Dermis microvascular lymphatic vessel endothelial cell (primary cell): ENCODE measurements at places on chromosomes 3 and 15.

GRCh38 chr15:93029214-93029835 lies 59.7 kb downstream of the RGMA start:
- DNase-seq, result no peak

GRCh38 chr3:182837855-182838454 lies 44.7 kb downstream of the ATP11B start:
- peak; percentile 60 for DNase-seq

DNA sequence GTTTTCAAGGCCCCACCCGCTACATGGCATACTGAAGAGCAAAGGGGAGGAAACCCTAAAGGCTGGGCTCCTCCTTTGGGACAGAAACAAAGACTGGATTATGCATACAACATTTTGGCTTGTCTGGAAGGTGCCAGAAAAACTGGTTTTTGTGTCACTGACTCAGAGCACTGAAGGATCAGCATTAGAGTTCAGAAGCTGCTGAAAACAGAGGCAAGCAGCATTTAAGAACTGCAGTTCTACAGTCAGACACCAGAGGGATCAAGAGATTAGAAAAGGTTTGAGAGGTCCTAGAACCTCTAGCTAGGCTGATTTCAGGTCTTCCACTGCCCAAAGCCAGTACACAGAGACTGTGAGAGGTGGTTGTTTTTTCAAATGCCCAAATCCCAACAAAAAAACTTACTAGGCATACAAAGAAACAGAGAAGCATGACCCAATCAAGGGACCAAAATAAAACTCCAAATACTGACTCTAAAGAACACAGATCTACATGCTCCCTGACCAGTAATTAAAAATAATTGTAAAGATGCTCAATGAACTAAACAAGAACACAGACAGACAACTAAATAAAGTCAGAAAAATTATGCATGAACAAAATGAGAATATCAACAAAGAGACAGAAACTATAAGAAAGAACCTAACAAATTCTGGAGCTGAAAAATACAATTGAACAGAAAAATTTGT lies 91.2 kb downstream of the SENP2 start:
- DNase-seq, result peak; percentile 83

DNA sequence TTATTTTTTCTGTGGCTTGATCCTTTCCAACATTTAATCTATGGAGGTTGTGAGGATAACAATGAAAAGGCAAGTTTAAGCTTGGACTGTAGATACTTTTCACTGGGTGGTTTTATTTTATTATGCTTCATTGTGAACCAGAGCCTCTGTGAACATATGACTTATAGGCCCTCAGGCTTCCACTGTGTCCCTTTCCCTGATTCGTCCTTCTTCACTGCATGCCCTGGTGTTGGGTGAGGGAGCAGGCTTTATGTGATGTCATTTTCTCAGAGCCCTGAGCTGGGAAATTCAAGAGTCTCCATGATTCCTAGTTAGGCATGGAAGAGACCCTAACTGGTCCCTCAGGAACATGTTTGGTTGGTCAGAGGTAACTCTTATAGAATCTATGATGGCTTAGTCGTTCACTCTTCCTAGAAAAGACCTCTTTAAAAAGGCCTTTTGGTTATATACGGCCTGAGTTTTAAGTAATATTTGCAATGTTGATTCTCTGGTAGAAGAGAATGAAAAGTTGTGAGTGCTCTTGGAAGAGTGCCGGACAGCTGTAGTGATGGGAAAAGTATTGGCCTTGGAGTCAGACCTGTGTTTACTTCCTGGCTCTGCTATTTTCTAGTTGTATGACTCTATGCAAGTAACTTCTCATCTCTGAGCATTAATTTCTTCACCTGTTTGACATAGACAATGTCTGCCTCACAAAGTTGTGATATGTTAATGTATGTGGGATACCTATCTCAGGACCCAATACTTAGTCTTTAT lies 168.4 kb downstream of the LPP start:
- DNase-seq, result no peak

DNA sequence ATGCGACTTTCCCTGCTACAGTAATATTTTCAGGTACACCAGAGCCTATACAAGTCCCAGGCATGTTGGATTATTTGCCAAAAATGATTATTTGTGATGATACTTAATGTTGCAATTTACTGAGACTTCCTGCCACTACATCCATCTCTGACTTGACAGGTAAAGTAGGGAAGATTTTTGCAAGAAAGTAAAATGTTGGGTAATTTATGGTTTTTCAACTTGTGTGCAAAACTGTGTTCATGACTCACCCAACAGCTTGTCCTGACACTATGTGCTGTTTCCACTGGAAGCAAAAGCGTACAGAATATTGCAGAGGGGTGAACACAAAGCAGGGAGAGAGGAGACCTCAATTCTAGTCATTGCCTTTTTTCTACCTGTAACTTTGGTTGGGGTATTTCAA lies 5.4 kb upstream of the CRBN start:
- DNase-seq, result no peak

DNA sequence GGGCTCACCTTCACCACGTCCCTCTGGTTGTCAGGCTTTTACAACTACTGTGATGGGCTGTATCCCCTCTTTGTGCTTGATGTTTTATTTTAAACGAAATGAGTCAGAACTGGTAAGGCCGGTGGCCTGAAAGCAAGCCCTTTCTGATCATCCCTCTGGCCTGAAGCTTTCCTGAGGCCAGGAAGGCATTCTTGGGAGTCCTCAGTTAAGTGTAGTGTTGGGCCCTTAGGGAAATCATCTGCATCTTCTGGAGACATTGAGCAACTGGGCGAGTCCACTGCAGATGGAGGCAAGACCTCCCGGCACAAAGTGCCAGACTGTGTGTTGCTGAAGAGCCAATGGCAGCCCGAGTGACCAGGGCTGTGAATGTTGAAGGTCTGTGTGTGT lies 33.0 kb upstream of the AMOTL2 start:
- DNase-seq, result no peak

DNA sequence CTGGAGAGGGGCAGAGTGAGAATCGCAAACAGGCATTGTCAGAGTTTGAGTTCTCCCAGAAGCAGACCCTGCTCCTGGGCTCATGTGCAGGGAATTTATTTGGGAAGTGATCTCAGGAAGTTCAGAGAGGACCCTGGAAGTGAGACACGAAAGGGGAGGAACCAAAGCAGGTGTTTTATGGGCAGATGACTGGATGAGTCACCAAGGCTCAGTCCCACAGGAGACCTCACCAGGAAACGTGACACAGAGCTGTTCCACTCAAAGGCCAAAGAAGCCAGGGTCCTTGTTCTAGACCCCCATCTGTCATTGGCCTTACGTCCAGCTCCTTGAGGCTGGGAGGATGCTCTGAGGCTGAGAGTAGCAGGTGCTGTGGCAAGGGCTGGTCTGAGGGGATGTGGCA lies 43.4 kb upstream of the SEC22A start:
- peak; percentile 23 for DNase-seq

DNA sequence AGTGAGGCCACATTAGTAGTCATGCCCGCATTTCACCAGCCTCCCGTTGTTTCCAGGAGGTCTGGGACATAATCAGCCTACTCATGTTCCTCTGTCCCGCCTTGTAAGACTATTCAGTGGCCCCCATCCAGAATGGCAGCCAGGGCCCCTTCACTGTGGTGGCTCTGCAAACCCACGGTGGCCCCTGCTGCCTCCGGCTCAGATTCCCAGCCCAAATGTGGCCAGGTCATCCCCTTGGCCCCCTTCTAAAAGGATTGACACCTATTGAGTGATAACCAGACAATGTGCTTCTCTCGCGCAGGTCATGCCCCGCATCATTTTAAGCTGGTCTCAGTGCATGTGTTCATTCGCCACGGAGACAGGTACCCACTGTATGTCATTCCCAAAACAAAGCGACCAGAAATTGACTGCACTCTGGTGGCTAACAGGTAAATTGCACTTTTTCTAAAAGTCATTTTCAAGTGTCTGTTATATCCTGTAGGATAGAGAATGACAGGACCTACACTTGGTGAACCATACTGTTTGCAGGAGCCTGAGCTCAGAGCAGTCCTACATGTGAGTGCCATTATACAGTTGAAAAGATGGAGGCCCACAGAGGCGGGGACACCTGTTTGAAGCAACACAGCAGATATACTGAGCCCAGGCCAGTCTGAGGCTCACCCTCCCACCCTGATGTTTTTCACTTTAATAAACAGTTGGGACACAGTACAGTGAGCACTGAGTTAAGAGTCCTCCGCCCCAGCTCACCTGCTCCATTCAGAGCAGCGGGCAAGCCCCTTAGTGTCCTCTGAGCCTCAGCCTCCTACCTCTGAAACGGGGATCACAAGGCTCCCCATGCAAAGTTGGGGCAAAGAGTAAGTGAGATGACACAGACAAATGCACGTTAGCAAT lies 47.7 kb downstream of the PXYLP1 start:
- DNase-seq, result peak; percentile 18

DNA sequence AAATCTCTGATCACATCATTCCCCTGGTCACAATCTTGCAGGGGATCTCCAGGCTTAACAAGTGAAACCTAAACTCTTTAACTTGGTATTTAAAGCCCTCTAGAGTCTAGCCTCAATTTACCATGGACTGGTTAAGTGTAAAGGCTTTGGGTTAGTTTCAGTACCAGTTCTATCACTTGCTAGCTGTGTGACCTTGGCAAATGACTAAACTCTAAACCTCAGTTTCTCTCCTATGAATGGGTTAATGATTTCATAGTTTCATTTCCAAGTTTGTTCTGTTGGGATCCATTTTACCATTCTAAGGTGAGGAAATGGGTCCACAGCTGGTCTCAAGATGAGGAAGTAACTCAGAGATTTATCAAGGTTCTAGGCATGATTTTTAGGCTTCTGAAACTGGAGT lies 38.8 kb upstream of the TIMP4 start:
- no peak for DNase-seq

GRCh38 chr15:88637841-88638625 lies 783 bp upstream of the ISG20 start:
- DNase-seq, result no peak

GRCh38 chr3:77546246-77546645 lies 506.3 kb downstream of the ROBO2 start:
- DNase-seq, result no peak

GRCh38 chr15:75994220-75994619 lies 18.0 kb downstream of the NRG4 start:
- DNase-seq, result no peak

GRCh38 chr3:179005706-179006105 lies 65.9 kb downstream of the ZMAT3 start:
- no peak for DNase-seq

GRCh38 chr3:183502237-183503181 lies 53.0 kb downstream of the KLHL6 start:
- no peak for DNase-seq

DNA sequence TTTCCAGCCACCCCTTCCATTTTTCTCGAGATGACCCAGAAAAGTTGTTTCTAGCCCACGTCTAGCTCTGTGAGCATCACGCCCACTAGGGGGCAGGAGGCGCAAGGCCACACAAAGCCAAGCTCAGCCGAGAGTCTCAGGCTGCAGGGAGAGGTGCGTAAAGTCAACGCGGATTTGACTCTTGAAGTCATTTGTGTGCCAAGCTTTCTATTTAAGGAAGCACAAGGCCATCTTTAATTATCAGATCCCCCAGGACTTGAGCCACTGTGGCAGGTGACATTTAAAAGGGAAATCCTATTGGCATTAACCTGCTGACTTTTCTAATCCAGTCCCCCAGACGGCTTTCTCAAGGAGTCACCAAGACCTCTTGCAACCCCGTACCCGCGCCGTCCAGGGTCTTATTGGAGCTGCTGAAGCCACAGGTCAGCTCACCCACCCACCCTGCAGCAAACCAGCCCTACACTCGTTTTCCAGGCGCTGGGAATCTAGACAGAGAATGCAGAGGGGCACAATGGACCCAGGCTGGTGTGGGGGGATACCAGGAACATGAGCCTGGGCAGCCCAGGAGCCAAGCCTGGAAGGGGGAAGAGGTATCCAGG lies 62.1 kb downstream of the CAPN7 start:
- DNase-seq, result peak; percentile 85

DNA sequence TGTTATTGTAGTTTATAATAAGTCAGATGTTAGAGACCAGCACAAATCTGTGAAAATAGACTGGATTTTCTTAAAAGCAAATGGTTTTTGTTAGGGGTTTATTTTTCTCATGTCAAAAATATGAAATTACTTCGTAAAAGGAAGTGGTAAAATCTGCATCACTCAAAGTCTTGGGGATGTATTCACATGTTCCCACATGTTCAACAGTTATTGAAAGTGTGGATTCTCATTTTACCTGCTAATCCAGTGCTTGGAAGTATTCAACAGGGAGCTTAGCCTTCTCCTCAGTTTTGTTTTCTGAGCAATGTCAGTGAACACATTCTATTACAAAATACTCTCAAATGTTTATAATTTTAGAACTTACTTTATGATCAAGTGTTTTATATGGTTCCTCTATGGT lies 352.0 kb downstream of the SOX2 start:
- no peak for DNase-seq

DNA sequence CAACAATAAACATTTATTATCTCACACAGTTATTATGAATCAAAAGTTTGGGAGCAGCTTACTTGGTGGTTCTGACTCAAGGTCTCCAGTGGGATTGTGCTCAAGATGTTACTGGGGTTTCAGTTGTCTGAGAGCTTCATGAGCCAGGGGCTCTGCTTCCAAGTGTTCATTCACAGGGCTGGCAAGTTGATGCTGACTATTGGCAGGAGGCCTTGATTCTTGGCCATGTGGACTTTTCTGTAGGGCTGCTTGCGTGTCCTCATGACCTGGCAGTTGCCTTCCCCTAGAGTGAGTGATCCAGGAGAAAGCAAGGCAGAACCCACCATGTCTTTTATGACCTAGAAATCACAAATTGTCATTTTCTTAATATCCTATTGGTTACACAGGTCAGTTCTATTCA lies 87.2 kb upstream of the TNFAIP8L3 start:
- no peak for DNase-seq

DNA sequence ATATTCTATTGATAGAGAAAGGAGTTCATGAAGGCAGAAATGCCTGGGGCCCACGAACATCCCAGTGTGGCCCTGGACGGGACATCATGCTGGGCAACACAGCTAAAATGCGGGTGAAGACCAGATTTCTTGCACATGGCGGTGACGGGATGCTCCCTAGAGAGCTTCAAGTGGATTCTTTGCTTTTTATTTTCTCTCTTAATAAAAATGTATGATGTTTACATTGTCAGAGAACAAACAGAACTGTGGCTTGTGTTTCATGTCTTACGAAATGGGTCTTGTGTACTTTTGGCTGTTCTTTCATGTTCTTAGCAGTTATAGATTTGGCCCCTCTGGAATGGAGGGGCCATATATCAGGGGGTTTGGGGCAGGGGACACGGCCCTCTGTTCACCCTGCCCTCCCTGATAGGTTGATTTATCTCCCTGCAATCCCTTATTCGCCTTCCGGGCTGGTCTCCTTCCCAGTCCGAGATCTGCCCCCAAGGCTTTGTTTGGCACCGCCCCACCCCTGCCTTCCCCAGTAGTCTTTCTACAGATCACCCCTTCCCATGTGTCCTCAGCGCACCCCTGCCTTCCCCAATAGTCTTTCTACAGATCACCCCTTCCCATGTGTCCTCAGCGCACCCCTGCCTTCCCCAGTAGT lies 68.7 kb upstream of the CGNL1 start:
- no peak for DNase-seq

DNA sequence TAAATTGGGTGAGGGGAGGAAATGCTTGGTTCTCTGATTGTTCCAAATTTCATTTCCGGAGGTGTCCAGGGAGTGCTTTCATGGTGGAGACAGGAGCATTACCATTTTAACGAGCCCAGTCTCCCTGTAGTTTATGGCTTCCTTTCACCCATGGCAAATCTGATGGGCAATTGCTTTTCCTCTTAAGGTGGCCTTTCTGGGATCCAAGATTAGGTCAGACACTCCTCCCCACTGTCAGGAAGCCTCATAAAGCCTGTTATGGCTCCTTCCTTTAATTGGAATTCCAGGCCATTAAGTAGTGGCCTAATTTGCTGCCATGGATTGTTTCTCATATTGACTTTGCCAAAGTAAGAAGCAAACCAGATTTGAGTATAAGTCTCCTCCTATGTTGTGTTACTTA lies 157.8 kb downstream of the PDCD6IP start:
- DNase-seq, result no peak

GRCh38 chr15:63997715-63998442 lies 48.4 kb downstream of the DAPK2 start:
- DNase-seq, result no peak
